ENCODE measurements at places on chromosomes 2 and 18.
A peak's percentile ranks its signal among the peaks of the same experiment; 100 is the strongest.

- peak; percentile 71 for DNase-seq
These were observed 47.8 kb upstream of the MAPRE3 start for GRCh38 chr2:26922405-26923188.

DNA sequence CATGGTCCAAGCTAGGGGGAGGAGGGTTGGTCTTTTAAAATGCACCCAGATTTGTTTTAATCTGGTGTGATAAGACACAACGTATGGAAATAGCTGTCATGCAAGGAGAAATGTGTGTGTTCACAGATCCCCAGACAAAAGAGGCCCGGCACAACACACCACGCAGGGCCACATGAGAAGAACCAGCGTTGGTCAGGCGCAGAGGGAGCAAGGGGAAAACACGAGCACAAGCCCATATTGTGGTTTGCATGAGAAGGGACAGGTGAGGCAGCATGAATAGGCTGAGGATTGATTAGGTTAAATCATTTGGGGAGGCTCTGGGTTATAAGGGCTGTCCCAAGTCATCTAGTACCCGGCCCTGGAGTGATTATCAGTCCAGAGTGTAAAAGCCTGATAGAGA, 272.5 kb upstream of the NCKAP5 start:
- DNase-seq: no peak

GRCh38 chr18:26719896-26720295, 145.6 kb downstream of the AQP4 start:
- no peak for DNase-seq

DNA sequence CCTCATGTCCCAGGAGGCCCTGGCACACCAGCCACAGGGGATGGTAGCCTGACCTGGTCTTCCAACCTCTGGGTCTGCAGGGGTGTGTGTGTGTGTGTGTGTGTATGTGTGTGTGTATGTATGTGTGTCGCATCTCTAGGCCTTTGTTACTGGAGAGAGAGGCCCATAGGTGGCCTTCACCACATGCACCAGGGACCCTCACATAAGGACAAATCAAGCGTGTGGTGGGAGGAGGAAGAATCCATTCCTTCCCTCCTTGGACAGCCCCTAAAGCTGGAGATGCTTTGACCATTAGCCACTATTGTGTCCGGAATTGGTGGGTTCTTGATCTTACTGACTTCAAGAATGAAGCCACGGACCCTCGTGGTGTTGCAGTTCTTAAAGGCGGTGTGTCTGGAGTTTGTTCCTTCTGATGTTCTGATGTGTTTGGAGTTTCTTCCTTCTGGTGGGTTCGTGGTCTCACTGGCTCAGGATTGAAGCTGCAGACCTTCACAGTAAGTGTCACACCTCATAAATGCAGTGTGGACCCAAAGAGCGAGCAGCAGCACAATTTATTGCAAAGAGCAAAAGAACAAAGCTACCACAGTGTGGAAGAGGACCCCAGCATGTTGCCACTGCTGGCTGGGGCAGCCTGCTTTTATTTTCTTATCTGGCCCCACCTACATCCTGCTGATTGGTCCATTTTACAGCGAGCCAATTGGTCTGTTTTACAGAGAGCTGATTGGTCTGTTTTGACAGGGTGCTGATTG, 104.1 kb downstream of the DDX1 start:
- no peak for DNase-seq

- no peak for DNase-seq
These were observed 50.9 kb downstream of the KDM3A start for GRCh38 chr2:86492048-86492453.

DNA sequence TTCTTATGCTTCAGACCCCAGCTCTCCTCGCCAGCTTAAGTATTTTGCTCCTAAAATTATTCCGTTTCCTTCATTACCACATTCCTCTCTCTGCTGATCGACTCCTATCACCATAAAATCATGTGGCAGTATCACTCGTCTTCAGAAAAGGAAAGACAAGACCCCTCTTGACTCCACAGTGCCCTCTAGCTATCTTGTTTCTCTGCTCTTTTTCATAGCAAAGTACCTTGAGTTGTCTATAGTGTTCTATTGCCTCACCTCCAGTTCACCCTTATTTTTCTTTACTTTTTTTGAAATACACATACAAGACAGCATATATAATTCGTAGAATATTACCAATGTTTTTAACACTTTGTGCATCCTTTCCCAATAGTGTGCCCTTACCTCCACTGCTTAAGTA, 273.2 kb upstream of the SIX3 start:
- DNase-seq: no peak

- no peak for DNase-seq
These were observed 170.6 kb downstream of the METTL4 start for GRCh38 chr18:2400701-2401196.

DNA sequence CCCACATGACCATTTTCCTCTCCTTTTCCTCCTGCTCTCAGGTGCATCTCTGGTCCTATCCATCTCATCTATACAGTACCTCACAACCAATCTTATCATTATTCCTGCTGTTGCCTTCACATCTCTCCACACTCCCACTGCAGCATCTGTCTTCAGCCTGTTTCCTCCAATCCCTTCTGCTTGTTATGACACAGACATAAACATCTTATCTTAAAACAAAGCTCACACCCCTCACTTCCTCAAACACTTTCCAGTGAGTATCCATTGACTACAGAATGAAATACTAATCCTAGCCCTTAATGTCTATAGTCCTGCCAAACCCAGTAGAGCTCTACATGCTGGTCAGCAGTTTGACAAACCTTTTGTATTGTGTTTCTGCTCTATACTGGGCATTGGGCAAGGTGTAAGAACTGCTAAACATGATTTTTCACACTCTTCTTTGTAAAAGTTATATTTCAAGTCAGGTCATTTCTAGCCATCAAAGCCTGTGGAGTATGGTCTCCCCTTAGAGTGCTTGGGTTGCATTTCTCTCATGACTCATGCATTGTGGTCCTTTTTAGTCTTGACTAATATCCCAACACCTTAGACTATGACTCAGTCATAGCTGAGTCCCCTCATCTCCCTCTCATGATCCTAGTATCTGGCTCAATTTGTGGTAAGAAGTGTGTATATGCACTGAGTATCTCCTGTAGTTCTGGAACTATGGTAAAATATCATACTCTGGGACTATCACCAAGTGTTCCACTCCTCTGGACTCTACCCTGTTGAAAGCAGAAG, 187.0 kb downstream of the CYRIA start:
- no peak for DNase-seq

GRCh38 chr2:12663306-12664037, 53.3 kb upstream of the TRIB2 start:
- no peak for DNase-seq

- DNase-seq: peak; percentile 27
These were observed 544 bp downstream of the EVA1A start for GRCh38 chr2:75560022-75560767.

- no peak for DNase-seq
These were observed 208.0 kb downstream of the TDRD15 start for GRCh38 chr2:21331625-21332370.

GRCh38 chr18:8869696-8870095, 164.3 kb downstream of the MTCL1 start:
- DNase-seq: no peak

- DNase-seq: no peak
These were observed 228.5 kb downstream of the GLI2 start for GRCh38 chr2:120963997-120964705.

DNA sequence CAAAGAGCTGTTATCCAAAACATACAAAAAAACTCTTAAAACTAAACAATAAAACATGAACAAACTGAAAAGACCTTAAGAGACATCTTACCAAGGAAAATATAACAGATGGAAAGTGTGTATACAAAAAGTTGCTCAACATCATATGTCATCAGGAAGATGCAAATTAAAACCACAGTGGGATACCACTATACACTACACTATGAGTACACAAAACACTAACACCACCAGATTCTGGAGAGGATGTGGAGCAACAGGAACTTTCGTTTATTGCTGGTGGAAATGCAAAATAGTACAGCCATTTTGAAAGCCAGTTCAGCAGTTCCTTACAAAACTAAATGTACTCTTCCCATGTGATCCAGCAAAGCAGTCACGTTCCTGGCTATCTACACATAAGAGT, 221.4 kb downstream of the CMPK2 start:
- DNase-seq: no peak

- DNase-seq: no peak
These were observed 182.0 kb downstream of the PRKCE start for GRCh38 chr2:45833301-45833967.

GRCh38 chr2:169546756-169547155, 26.9 kb downstream of the FASTKD1 start:
- no peak for DNase-seq

DNA sequence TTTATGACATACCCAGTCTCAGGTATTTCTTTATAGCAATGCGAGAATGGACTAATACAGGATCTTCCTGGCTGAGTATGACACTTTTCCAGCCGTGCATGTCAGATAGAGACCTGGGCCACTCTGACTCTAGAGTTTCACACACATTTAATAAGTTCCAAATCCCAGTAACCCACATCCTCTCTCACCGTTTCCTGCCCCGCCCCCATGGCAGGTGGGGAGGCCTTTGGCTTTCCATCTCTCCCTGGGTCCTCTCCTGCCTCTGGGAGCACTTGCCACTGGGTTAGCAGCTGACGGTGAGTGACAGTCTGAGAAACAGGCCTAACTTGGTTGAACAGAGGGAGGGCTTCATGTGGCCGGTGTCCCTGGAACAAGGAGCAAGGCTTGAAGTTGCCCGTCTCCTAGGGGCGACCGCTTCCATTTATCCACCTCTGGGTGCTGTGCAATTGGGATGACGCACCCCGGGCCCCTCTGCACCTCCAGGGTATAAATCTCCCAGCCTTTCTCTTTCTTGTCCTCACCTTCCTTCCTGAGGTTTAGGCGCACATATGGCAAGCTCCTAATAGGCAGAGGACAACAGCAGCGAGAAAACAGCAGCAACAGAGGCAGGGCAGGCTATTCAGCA, 152.7 kb upstream of the HDAC4 start:
- DNase-seq: no peak

DNA sequence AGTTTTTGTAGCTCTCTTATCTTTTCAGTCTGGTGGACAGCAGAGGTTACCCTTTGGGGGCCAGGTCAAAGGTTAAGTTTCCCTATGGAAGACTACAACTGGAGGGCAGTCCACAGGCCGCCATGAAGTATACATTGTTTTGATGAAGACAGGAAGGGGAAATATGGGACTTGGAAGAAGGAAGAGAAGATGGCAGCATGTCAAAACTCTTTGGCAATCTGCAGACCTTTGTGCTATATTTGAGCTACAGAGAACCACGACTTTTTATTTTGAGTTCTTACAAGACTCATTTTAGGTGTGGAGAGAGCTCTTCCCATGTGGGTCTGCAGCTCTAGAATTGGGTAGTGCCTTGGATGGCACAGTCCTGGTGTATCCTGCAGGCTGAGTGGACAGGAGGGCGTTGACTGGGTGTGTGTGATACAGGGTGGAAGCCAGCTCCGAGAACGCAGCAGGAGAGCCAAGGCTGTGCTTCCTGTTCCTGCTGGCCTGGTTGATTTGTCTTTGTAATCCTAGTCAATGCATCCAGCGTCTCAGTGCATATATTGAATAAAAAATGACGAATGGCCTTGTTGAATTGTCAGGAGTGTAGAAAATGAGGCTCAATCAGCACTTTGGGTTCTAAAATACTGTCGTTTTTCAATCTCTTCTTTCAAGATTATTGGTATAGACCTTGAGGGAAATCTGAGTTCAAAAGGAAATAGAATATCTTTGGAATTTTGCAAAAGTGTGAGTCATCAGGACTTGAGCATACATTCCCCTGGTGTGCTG, 11.5 kb downstream of the ITGA6 start:
- DNase-seq: no peak

DNA sequence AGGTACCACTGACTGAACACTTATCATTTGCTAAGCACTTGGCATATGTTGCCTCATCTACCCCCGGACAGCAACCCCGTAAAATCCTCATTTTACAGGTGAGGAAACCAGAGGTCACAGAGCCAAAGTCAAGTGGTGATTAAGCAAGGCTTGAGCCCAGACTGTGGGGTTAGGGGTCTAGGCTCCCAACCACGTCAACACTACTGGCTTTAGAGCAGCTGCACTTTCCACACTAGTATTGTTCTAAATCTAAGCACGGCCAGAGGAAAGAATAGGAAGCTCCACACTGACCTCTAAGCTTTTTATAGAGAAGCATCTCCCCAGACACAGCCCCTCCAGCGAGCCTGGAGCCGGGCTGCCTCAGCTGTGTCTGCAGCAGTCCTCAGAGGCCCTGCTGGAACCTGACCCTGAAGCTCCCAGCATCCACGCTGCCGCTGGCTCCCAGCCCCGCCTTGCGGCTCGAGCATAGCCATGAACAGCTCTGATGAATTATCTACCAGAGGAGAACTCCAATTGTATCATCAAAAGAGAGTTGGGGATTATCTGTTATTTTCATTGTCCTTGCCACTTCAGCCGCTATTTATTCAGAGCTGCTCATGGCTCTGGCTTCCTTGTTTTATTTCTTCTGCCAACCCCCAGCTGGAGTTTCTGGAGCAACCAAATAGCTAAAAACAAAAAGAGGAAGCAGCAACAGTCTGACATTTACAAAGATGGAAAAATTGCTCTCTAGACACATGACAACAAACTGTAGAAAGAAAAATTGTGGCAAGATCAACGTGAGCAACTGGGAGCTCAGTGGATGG, 62.2 kb upstream of the RTN4 start:
- DNase-seq: no peak

GRCh38 chr2:146587291-146587713, 1257.5 kb upstream of the ACVR2A start:
- no peak for DNase-seq

DNA sequence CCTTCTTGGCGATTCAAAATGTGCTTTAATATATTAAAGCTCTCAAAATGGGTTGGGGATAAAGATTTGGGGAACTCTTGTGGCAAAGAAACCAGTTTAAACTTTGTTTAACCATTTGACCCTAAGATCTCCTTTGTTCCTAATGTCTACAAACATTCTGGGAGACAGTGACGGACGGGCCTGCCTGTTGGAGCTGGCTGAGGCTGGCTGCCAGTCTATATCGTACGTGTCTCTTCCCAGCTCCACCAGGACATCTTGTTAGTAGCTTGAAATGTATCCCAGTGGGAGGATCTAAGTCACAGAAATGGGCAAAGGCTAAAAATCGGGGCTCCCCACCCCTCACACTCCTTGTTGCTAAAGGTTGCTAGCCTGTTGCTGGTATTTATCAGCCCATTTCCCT, 30.7 kb downstream of the ZNF532 start:
- DNase-seq: no peak
